ENCODE measurements at places on chromosomes 11 and 22. TPM values are rescaled to one million over a fixed set of nuclear protein-coding genes. Genes with fewer than 3 reads are reported as not detected.
A peak's percentile ranks its signal among the peaks of the same experiment; 100 is the strongest.

The KIF18A gene
- total RNA-seq: 3.9 TPM

The PHOX2A gene
- not detected for total RNA-seq

The MYEOV gene
- 1.8 TPM for total RNA-seq

The STK33 gene
- 0.65 TPM for total RNA-seq

- H3K27me3 ChIP-seq: no peaks in the 10 kb centered on the region
- H3K4me1 ChIP-seq: no peaks in the 10 kb centered on the region
- peaks cover 17% of the 10 kb centered on the region for H3K36me3 ChIP-seq
- no peak overlapping the region for H3K27ac ChIP-seq
- DNase-seq: no peak
Observed at GRCh38 chr11:124977006-124977405, 23.0 kb downstream of the CCDC15 start.

DNA sequence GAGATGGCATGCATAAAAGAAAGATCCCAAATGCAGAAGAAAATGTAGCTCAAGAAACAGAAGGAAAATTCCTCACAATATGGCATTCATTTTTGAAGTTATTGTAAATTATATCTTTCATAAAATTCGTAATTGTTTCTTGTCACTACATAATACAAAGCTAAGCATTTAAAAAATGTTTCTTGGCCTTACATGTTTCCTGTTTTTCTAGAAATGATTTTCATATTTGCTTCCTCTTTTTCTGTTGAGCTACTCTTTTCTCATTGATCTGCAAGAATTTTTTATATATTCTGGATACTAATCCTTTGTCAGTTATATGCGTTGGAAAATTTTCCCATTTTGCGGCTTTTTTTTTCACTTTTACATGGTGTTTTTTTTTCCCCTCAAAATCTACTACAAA is 48.0 kb downstream of the ENTHD1 start:
- no peaks in the 10 kb centered on the region for H3K4me1 ChIP-seq
- no peak overlapping the region for H3K27ac ChIP-seq
- H3K27me3 ChIP-seq: peaks cover 37% of the 10 kb centered on the region
- H3K36me3 ChIP-seq: no peaks in the 10 kb centered on the region
- H3K4me3 ChIP-seq: no peak overlapping the region

DNA sequence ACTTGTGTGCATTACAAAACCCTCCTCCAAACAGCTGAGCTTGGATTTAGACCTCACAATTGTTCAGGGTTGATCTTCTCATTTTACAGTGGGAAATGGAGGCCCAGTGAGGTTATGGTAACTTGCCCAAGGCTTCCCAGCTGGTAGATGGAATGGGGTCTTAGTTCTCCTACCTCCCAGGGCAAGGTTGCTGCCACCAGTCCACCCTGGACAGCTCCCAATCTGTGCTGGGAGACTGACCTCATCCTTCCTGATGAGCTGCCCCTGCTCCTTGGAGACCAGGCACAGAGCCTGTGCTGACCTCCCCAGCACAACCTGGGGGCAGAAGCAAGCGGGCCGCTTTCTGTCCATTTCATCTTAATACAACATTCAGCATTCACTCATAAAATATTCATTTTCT is 190.7 kb downstream of the ST3GAL4 start:
- peaks cover 4% of the 10 kb centered on the region for H3K4me1 ChIP-seq
- H3K4me3 ChIP-seq: no peak overlapping the region
- no peaks in the 10 kb centered on the region for H3K36me3 ChIP-seq
- H3K27me3 ChIP-seq: no peaks in the 10 kb centered on the region

DNA sequence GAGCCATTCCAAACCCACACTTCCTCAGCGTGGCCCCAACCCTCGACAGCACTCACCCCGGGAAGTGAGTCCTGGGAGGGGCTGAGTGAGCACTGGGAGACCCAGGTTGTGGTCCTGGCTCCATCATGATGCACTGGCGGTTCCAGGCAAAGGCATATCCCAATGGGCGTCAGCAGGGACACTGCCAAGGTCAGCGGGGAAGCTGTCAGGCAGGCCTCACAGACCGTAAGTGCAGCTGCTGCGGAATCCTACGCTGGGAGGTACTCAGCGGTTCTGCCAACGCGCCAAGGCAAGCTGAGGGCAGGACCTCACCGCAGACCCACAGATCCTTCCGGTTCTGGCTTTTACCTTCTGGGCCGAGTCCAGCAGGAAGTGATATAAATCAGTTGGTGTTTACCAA is 1.4 kb upstream of the GAL3ST1 start:
- no peak overlapping the region for H3K27ac ChIP-seq
- H3K4me1 ChIP-seq: peaks cover 10% of the 10 kb centered on the region
- H3K27me3 ChIP-seq: peaks cover 16% of the 10 kb centered on the region

- no peaks in the 10 kb centered on the region for H3K27me3 ChIP-seq
- no peak for DNase-seq
- peaks cover 6% of the 10 kb centered on the region for H3K36me3 ChIP-seq
- H3K4me1 ChIP-seq: peaks cover 99% of the 10 kb centered on the region
Observed at GRCh38 chr11:12683874-12684273, 9.7 kb downstream of the TEAD1 start.

DNA sequence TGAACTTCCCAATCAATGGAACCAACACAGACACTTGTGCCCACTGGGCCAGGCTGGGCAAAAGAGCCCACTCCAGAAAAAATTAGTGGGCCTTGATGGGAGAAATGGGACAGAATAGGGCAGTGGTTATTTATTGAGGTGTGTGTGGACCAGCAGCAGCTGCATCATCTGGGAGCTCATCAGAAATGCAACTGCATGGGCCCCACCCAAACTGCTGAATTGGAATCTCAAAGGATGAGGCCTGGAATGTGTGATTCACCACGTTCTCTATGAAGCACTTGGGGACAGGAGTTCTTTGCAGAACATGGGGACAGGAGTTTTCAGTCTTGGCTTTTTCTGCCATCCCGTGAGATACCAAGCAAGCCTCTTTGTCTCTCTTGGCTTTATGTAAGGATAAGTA is 255.6 kb upstream of the PLET1 start:
- H3K4me1 ChIP-seq: no peaks in the 10 kb centered on the region
- DNase-seq: no peak
- no peak overlapping the region for H3K27ac ChIP-seq
- no peaks in the 10 kb centered on the region for H3K36me3 ChIP-seq
- H3K27me3 ChIP-seq: peaks cover 23% of the 10 kb centered on the region

GRCh38 chr11:47441421-47441820 is 7.5 kb downstream of the RAPSN start:
- H3K4me1 ChIP-seq: no peaks in the 10 kb centered on the region
- H3K27ac ChIP-seq: no peak overlapping the region
- no peak for DNase-seq
- H3K27me3 ChIP-seq: no peaks in the 10 kb centered on the region

GRCh38 chr22:22667966-22668880 is 23.8 kb downstream of the GGTLC2 start:
- H3K4me3 ChIP-seq: no peak overlapping the region
- no peaks in the 10 kb centered on the region for H3K4me1 ChIP-seq
- H3K27me3 ChIP-seq: peaks cover 2% of the 10 kb centered on the region
- no peak overlapping the region for H3K27ac ChIP-seq
- no peaks in the 10 kb centered on the region for H3K36me3 ChIP-seq
- DNase-seq: no peak

GRCh38 chr11:67583247-67584204 is at the start of gene GSTP1:
Gene GSTP1 (plus strand): TSS chr11:67583812. CDS start chr11:67583844, 32 bp downstream.
- H3K27ac ChIP-seq: peak within 1 kb of the TSS; percentile 99
- peaks cover 22% of the 10 kb centered on the region for H3K36me3 ChIP-seq
- H3K27me3 ChIP-seq: peaks cover 32% of the 10 kb centered on the region

GRCh38 chr22:32317524-32317923 is 40.1 kb upstream of the RFPL3 start:
- no peaks in the 10 kb centered on the region for H3K36me3 ChIP-seq
- H3K4me1 ChIP-seq: no peaks in the 10 kb centered on the region
- peak; percentile 60 for DNase-seq
- no peaks in the 10 kb centered on the region for H3K27me3 ChIP-seq
- H3K27ac ChIP-seq: no peak overlapping the region

GRCh38 chr11:69471729-69472540 is 9.5 kb upstream of the LINC01488 start:
- H3K4me3 ChIP-seq: no peak overlapping the region
- DNase-seq: no peak
- H3K27ac ChIP-seq: no peak overlapping the region
- no peaks in the 10 kb centered on the region for H3K36me3 ChIP-seq
- H3K27me3 ChIP-seq: no peaks in the 10 kb centered on the region
- H3K4me1 ChIP-seq: peaks cover 2% of the 10 kb centered on the region

DNA sequence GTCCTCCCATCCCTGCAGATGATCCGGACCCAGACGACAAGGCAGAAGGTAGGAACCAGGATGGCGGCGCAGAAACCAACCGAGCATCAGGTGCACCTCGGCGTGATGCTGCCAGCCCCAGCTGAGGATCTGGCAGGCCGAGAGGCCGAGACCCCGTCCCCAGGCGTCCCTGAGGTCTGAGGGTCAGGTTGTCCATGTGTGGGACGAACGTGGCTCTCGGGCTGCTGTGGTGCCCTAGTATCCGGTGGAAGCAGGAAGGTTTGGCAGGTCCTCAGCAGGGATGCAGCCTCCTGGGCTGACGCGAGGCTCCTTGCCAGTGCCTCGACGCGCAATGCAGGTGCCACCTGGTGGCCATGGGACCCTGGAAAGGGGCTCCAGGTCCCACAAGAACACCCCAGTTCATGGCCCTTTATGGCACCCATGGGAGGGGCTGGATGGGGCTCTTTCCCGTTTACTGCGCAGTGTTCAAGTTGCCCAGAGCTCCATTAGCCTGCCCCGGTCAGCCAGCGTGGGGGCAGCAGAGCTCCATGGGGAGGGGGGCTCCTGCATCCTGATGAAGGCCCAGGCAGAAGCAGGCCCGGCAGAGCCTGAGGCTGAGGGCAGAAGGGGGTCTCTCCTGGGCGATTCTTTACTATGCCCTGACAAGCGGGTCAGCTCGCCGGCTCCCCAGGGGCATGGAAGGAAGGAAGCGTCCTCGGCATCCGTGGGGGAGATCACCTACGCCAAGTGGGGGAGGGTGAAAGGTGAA is 129.9 kb downstream of the CTTN start:
- H3K27me3 ChIP-seq: no peaks in the 10 kb centered on the region
- DNase-seq: no peak
- H3K4me3 ChIP-seq: no peak overlapping the region
- no peak overlapping the region for H3K27ac ChIP-seq
- H3K36me3 ChIP-seq: no peaks in the 10 kb centered on the region

DNA sequence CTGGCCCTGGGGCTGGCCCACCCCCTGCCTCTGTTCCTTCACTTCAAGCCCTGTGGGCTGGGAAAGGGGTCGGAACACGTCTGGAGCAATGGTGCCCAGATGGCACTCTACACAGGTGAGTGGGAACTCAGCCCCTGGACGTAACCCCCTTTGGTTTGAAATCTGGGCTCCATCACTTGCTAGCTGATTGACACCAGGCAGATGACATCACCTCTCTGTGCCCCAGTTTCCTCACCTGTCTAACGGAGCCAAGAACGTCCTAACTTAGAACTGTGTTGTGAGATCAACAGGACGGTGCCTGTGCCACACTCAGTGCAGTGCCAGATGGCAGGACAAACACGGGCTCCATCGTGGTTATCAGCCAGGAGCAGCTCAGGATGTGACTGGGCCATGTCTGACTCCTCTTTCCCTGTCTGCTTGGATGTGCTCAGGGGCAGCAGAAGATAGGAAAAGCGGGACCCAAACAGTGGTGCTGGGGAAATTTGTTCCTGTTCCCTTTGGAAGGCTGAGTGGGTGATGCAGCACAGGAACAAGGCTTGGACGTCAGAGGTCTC is 24.4 kb downstream of the NPTXR start:
- H3K27ac ChIP-seq: no peak overlapping the region
- H3K4me1 ChIP-seq: no peaks in the 10 kb centered on the region
- no peaks in the 10 kb centered on the region for H3K36me3 ChIP-seq
- H3K27me3 ChIP-seq: peaks cover 40% of the 10 kb centered on the region

DNA sequence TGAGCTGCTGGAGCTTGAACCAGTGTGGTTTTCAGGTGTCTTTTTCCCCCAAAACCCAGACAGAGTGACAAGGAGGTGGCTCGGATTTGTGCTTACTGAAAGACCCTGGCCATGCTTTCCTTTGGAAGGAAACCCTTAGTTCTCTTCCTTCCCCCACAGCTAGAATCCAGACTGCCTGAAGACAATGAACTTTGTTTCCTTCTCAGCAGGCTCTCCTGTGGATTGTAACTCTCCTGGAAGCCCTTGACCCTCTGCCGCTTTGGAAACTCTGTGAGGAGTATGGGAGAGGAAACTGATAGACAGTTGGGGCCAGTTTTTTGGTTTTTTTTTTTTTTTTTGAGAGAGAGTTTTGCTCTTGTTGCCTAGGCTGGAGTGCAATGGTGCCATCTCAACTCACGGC is 62.1 kb upstream of the SESN3 start:
- no peak overlapping the region for H3K27ac ChIP-seq
- no peaks in the 10 kb centered on the region for H3K4me1 ChIP-seq
- no peaks in the 10 kb centered on the region for H3K36me3 ChIP-seq
- DNase-seq: no peak

- peaks cover 5% of the 10 kb centered on the region for H3K4me1 ChIP-seq
- H3K27me3 ChIP-seq: no peaks in the 10 kb centered on the region
- DNase-seq: no peak
- no peaks in the 10 kb centered on the region for H3K36me3 ChIP-seq
- H3K27ac ChIP-seq: no peak overlapping the region
- H3K4me3 ChIP-seq: no peak overlapping the region
Observed at GRCh38 chr11:115263799-115264656, 240.2 kb downstream of the CADM1 start.

GRCh38 chr11:87236368-87236767 is 198.6 kb downstream of the TMEM135 start:
- H3K4me3 ChIP-seq: no peak overlapping the region
- DNase-seq: no peak
- no peak overlapping the region for H3K27ac ChIP-seq
- H3K4me1 ChIP-seq: peaks cover 47% of the 10 kb centered on the region

DNA sequence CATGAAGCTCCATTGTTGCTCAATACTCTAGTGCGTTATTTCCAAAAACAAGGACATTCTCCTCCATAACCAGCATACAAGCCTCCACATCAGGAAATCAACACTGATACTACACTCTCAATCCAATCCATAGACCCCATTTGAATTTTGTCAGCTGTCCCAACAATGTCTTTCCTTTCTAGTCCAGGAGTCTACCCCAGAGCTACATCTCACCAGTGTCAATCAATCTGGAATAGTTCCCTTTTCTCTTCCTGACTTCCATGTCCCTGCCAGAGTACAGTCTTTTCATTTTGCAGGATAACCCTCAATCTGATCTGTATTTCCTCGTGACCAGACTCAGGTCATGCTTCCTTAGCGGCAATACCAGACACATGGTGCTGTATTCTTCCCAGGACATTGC is 43.0 kb downstream of the TCF20 start:
- no peak overlapping the region for H3K27ac ChIP-seq
- DNase-seq: no peak
- no peaks in the 10 kb centered on the region for H3K27me3 ChIP-seq
- H3K4me3 ChIP-seq: no peak overlapping the region
- H3K36me3 ChIP-seq: no peaks in the 10 kb centered on the region
- no peaks in the 10 kb centered on the region for H3K4me1 ChIP-seq

Measured in osteocyte (in vitro differentiated cells).